ENCODE measurements at places on chromosomes 3 and 15.

- DNase-seq = no peak
Observed at GRCh38 chr3:13262493-13263211, 157.5 kb downstream of the NUP210 start.

- peak; percentile 55 for DNase-seq
Observed at GRCh38 chr3:58994746-58995330, 55.0 kb downstream of the CFAP20DC start.

- no peak for DNase-seq
Observed at GRCh38 chr3:13610006-13610570, 61.2 kb downstream of the FBLN2 start.

DNA sequence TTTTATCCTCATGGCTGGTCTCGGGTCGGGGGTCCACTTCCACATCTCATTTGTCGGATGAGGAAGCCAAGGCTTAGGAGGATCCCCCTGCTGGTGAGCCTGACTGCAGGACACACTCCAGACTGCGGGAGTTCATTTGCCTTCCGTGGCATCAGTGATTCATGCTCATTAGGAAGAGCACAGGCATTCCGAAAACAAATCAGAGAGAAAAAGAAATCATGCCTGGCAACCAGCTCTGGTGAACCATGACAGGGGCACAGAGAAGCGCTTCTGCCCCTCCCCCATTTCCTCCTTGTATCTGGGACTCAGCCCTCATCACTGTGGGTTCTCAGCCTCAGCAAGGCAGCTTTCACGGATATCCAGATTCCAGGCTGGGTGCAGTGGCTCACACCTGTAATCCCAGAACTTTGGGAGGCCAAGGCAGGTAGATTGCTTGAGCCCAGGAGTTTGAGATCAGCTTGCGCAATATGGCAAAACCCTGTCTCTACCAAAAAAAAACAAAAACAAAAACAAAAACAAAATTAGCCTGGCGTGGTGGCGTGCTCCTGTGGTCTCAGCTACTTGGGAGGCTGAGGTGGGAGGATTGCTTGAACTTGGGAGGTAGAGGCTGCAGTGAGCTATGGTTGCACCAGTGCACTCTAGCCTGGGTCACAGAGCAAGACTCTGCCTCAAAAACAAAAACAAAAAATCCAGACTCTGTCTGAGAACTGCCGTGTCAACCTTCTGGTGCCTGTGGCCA, 28.4 kb downstream of the IRAK2 start:
- DNase-seq = no peak

DNA sequence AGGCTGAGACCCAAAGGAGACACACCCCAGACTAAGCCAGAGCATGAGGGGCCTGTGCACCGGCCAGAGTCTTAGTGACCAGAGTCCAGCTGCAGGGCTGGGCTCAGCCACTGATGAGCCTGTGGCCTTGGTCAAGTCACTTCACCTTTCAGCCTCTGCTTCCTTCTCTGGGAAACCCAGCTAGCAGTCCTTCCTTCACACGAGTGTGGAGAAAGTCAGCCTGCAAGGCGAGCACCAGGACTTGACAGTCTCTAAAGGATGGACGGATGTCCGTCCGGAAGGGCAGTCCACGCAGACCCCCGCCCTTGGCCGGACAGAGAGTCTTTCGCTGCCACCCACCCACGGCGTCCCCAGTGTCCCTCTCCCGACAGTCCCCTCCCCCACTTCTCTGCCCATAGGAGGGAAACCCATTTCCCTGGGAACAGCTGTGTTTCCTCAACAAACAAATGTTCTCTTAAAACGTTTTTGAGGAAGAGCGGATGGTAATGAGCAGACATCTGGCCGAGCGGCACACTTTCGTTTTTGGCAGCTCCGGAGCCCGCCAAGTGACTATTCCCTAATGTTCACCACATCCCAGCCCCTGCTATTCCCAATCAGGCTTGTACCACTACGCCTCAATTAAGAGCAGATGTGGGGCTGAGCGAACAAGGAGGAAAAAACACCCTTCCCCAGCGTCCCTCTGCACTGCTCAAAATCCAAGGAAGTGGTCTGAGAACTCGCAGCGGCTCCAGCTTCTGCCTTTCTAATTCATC, 129.1 kb upstream of the SMAD3 start:
- no peak for DNase-seq

- DNase-seq = no peak
Observed at GRCh38 chr3:129518581-129518980, 9.9 kb upstream of the RHO start.

DNA sequence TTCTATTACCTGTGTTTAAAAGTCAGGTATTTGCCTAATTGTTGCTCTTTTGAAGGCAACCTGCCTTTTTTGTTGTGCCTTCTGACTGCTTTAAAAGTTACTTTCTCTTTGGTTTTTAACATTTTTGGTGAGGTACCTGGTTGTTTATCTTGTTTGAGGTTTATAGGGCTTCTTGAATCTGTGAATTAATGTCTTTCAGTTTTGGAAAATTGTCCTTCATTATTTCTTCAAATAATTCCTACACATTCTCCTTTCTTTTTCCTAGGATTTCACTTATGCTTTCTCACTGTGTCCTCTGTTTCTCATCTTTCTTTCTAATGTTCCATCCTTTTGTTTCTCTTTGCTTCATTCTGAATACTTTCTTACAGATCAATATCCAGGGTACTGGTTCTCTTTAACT, 30.8 kb downstream of the HHLA2 start:
- DNase-seq = no peak

GRCh38 chr15:95690631-95691340, 639.7 kb upstream of the NR2F2 start:
- DNase-seq = no peak

DNA sequence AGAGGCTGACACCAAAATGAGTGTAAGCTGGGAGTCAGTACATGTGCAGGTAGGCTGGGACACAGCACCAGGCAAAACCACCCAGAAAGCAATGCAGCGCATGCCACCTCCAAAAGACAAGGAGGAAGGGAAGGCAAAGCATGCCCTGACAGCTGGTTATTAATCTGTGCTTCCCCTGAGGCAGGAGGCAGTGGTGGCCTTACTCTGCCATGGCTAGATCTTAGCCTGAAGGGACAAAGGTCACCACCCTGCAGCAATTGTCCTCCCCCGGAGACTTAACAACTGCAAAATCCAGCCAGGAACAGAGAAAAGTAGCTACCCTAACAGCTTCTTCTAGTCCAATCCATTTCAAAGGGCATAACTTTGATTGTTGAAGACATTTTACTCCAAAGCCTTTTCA, 73.7 kb downstream of the PLD1 start:
- no peak for DNase-seq

- DNase-seq = no peak
Observed at GRCh38 chr15:89353991-89354390, 19.4 kb upstream of the POLG start.

DNA sequence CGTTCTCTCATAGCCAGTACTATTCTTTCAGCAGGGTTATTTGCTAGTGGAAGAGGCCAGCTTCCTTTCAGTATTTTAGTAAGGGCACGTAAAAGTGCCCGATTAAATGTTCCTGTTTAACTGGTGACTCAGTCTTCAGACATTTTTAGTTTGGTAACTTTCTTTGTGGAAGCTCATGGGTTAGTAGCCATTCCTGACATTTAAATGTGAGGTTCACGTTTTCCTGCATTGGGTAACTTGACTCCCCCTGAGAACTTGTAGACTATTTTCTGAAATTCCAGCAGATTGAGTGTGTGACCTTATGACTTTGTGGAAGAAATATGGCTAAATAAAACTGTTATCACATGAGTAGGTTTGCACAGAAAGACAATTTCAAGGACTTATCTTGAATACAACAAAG, 16.9 kb downstream of the ABHD2 start:
- no peak for DNase-seq

- DNase-seq = no peak
Observed at GRCh38 chr15:64694816-64695215, 80.6 kb downstream of the RBPMS2 start.

GRCh38 chr3:185822221-185823000, 2.4 kb downstream of the IGF2BP2 start:
- no peak for DNase-seq

Measured in NCI-H1105 treated with DMSO at 0.1 percent for 48 hours (cell line).